ENCODE measurements at places on chromosomes 16 and 17.

DNA sequence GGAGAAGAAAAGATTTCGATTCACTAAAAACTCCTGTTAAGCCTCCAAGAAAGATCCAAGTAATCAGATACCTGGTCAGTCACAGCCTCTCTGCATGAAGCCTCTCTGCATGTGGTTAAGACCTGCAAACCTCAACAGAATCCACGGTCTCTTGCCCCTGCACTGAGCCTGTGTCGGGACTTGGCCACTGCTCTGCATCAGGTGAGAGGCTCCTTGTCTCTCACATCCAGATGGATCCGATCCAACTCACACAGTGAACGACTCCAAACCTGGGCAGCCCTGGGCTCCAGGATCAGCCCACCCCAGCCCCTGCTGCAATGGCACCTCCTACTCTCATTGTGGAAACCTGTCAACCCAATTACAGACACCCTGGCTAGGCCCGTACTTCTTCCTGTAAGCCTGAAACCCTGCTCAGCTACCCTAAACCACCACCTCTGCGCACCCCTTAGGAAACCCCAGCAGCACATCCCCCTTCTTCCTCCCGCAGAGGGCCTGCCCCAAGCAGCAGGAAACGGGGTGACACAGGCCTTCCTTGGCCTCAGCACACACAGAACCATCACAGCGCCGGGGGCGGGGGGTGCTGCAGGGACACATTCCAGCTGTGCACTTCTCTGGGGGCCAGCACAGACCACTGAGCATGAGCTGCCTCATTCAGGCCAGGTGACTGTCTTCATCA lies 129.5 kb downstream of the ANKRD11 start:
- DNase-seq, result no peak

DNA sequence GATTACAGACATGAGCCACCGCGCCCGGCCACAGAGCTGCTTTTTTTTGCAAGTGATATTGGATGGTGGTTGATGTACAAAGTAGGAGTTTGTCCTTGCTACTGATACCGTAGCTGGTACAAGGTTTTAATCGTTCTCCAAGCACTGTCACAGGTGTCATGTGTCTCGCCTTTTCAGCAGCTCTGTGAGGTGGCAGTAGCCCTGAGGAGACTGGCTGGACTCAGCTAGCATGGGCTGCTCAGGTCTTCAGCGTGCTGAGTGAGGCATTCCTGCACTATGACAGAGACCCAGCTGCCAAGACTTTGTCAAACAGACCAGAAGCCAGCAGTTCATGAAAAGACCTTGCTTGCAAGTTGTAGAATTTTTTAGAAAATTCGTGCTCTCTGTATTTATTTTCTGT lies 7.2 kb downstream of the WWOX start:
- DNase-seq, result no peak

DNA sequence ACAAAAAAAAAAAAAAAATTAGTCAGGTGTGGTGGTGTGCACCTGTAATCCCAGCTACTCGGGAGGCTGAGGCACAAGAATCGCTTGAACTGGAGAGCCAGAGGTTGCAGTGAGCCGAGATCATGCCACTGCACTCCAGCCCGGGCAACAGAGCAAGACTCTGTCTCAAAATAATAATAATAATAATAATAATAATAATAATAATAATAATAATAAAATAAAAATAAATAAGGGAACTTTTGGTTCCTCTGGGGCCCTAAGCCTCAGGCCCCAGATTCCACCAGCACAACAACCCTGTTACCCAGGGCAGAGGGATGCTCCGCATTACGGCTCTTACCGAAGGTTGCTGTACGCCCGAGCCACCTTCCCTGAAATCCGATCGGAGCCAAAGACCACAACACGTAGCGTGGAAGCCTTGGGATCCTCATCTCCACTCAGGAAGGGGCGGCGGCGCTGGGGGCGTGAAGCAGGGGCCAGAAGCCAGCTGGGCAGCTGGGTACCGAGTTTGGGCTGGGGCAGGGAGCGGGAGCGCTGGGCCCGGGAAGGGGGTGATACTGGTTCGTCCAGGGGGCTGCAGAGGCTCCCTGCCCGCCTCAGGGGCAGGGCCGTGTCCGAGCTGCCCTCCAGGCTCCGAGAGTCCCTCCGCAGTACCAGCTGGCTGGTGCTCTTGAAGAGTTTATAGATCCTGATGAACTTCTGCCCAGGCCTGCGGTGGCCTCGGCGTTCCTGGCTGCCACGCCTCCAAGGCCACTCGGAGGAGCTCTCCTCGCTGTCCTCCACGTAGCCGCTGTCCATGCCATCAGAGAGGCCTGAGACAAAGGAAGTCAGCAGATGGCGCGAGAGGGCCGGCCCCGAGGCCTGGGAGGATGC lies 20.6 kb upstream of the PIK3R6 start:
- DNase-seq, result no peak

- no peak for DNase-seq
These were observed 4.8 kb downstream of the EMP2 start for GRCh38 chr16:10575506-10576130.

DNA sequence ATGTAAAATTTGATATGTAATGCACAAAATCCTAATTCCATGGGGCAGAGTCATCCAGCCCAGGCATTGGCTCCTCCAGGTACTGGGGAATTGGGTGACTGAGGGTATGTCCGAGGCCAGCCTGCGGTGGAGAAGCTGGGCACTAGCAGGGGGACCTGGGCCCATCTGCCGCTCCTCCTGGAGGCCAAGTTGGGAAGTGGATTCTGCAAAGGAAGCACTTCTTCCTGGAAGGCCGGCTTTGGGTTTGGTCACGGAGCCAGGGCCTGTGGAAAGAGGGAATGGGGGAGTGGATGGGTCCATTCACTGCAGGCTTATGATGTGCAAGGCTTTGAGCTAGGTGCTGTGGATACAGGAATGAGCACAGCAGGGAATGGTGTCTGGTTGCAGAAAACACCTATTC lies 85.8 kb downstream of the GNAO1 start:
- no peak for DNase-seq

- DNase-seq, result no peak
These were observed 4.7 kb upstream of the IGF2BP1 start for GRCh38 chr17:48992444-48992843.

DNA sequence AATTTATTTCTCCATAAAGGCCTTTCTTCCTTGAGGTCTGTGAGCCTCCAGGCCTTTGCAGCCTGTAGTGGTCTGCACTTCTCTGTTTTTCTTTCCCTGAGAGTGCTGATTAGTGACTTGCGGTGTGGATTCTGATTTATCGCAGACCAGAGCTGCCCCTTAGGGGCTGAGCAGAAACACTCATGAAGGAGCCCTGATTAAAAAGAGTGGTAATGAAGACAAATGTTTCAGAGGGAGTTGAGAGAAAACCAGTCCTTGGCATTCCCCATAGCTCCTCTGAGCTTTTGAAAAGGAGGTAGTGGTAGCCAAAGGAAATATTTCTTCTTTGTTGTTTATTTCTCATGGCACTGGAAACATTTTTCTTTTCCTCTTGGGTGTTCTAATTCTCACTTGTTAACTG lies 268.1 kb upstream of the TBX2 start:
- DNase-seq, result no peak

GRCh38 chr17:7856011-7856810 lies 1.1 kb downstream of the NAA38 start:
- peak; percentile 89 for DNase-seq

- no peak for DNase-seq
These were observed 222.8 kb upstream of the TNRC6C start for GRCh38 chr17:77735566-77736198.

DNA sequence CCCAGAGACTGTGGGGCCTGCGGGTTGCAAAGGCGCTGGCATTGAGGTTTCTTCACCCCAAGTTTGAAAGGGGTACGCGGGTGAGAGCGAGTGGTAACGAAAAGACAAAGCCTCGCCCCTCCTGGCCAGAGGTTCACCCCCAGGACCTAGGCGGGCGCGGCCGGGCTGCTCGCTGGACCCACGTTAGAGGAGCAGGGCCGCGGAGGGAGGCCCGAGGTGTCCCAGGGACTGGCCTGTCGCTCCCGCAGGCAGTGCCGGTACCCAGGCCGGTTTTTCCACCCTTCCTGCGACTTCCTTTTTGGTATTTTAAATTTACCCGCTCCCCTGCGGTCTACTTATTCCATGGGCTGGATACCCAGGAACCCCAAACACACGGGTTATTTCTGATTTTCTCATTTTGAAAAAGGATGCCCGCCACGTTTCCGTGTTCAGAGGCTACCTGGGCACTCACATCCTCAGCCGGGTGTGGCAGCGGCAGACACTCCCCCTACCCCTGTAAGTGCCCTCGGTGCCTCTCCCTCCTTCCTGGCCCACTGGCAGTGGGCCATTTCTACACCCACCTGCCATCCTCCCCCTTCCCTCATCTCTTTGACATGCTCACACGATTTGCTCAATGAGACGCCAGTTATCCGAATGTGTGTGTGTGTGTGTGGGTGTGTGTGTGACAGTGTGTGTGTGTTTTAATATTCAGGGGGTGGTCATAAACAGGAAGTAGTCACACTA lies 1.6 kb upstream of the FOXL1 start:
- no peak for DNase-seq

GRCh38 chr17:43839670-43840108 lies 6.7 kb upstream of the MPP3 start:
- DNase-seq, result no peak

DNA sequence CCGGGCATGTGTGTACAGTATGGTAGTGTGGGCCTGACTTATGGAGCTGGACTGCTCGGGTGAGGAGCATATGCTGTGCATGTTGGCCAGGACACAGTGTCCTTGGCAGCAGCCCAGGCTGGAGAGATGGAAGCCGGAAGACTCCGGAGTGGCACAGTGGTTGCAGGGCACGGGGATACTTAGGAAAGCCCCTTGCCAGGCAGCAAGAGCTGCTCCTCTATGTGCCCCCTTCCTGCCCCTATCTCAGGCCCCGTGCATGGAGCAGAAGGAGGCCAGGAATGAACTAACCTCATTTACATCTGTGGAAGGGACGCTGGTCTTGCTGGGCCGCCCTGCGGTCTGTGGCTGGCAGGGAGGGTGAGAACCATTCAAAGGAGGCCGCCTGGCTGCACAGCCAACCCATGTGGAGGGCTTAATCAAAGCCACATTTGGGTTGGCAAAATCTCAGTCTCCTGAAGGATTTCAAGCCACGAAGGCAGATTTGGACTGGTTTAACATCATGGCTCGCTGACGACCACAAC lies 32.2 kb upstream of the RCVRN start:
- no peak for DNase-seq

- peak; percentile 62 for DNase-seq
These were observed 60.8 kb upstream of the MED9 start for GRCh38 chr17:17416007-17416399.

Data from CMK (cell line).